ENCODE measurements at places on chromosomes 5 and 9.

GRCh38 chr9:133499132-133499891, 20.4 kb upstream of the SLC2A6 start:
- no peak overlapping the region for H3K4me3 ChIP-seq
- H3K36me3 ChIP-seq, result peaks cover 4% of the 10 kb centered on the region
- H3K27me3 ChIP-seq, result peaks cover 10% of the 10 kb centered on the region
- DNase-seq, result no peak

- H3K36me3 ChIP-seq, result no peaks in the 10 kb centered on the region
- no peaks in the 10 kb centered on the region for H3K4me1 ChIP-seq
- H3K27me3 ChIP-seq, result no peaks in the 10 kb centered on the region
- H3K27ac ChIP-seq, result no peak overlapping the region
- no peak for DNase-seq
- no peak overlapping the region for H3K4me3 ChIP-seq
Observed at GRCh38 chr5:114152656-114153360, 209.1 kb upstream of the KCNN2 start.

DNA sequence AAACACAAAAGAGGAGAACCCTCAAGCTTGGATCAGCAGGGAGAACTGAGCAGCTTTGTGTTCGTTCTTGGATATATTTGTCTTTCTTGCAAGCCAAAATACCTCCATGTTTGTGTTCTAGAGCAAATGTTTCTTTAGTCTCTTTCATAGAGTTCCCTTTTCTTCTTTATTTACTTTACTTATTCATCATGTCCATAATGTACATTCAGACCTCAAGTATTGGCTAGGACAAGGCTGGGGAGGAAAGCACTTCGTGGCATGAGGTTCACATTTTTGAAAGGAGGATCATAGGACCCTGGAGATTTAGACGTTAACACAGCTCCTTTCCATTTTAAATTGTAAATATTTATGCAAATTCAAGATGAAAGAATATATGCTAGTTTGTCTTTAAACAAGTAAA, 590.2 kb upstream of the MEF2C start:
- H3K27ac ChIP-seq, result no peak overlapping the region
- no peak overlapping the region for H3K4me3 ChIP-seq
- H3K36me3 ChIP-seq, result no peaks in the 10 kb centered on the region

DNA sequence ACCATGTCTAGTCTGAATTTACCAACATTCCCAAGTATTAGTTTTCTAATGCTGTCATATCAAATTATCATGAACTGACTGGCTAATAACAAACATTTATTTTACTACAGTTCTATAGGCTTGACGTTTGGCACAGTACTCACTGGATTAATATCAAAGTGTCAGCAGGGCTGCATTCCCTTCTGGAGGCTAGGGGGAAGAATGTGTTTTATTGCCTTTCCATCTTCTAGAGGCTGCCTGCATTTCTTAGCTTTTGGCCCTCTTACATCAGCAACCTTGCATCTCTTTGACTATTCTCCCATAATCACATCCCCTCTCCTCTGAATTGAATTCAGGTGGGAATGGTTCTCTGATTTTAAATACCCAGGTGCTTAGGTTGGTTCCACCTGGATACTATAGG, 84.7 kb downstream of the EDIL3 start:
- H3K4me3 ChIP-seq, result no peak overlapping the region
- H3K27ac ChIP-seq, result no peak overlapping the region
- no peaks in the 10 kb centered on the region for H3K36me3 ChIP-seq
- H3K4me1 ChIP-seq, result no peaks in the 10 kb centered on the region
- no peak for DNase-seq
- H3K27me3 ChIP-seq, result no peaks in the 10 kb centered on the region

GRCh38 chr9:18459962-18460584, 13.9 kb upstream of the ADAMTSL1 start:
- no peaks in the 10 kb centered on the region for H3K36me3 ChIP-seq
- H3K27me3 ChIP-seq, result no peaks in the 10 kb centered on the region
- no peaks in the 10 kb centered on the region for H3K4me1 ChIP-seq
- no peak overlapping the region for H3K27ac ChIP-seq
- no peak for DNase-seq

- no peak for DNase-seq
- H3K27ac ChIP-seq, result no peak overlapping the region
- H3K36me3 ChIP-seq, result no peaks in the 10 kb centered on the region
Observed at GRCh38 chr9:106535439-106535838, 327.5 kb upstream of the ZNF462 start.

DNA sequence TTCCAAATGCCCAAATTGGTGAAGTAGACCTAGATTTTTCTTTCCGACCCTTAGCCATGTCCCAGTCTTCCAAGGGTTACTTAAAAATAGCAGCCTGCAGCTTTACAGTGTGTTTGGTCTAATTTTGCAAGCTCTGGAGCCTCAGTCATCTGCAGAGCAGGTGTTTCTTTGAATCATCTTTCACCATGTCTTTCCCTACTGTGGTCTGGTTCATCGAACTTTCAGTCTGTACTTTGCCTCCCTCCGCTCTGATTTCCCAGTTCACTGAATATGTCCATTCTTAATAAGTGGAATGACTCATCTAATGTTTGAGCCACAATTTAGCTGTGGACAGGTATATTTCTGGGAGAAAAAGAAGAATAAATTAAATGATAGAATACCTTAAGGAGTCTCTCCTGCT, 1060.7 kb downstream of the EFNA5 start:
- H3K4me1 ChIP-seq, result no peaks in the 10 kb centered on the region
- no peak overlapping the region for H3K4me3 ChIP-seq
- DNase-seq, result no peak

DNA sequence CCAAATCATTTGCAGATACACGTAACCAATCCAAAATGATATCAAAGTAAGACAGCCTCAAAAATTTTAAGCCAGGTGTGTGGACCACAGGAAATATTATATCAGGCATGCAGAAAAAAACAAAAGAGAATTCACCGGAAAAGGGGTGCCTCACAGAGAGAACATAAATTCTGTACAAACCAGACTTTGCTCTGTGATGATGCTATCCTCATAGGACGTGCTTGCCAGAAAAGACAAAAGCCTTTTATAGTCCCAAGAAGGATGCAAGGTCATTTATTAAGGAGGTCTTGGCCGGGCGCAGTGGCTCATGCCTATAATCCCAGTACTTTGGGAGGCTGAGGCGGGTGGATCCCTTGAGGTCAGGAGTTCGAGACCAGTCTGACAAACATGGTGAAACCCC, 16.8 kb upstream of the ATP6V1G1 start:
- no peak overlapping the region for H3K4me3 ChIP-seq
- no peaks in the 10 kb centered on the region for H3K36me3 ChIP-seq
- peaks cover 2% of the 10 kb centered on the region for H3K4me1 ChIP-seq
- H3K27me3 ChIP-seq, result peaks cover 8% of the 10 kb centered on the region
- DNase-seq, result no peak

- DNase-seq, result no peak
- H3K36me3 ChIP-seq, result no peaks in the 10 kb centered on the region
Observed at GRCh38 chr5:7329141-7329540, 66.8 kb upstream of the ADCY2 start.

GRCh38 chr9:8826281-8826680, 1026.7 kb upstream of the DMAC1 start:
- no peaks in the 10 kb centered on the region for H3K36me3 ChIP-seq
- no peak overlapping the region for H3K4me3 ChIP-seq
- DNase-seq, result no peak

- H3K4me3 ChIP-seq, result no peak overlapping the region
- no peak for DNase-seq
- no peaks in the 10 kb centered on the region for H3K36me3 ChIP-seq
- H3K27me3 ChIP-seq, result peaks cover 2% of the 10 kb centered on the region
- H3K27ac ChIP-seq, result no peak overlapping the region
Observed at GRCh38 chr9:126406075-126406667, 79.5 kb downstream of the MVB12B start.

GRCh38 chr5:92678640-92679039, 902.4 kb downstream of the NR2F1-AS1 start:
- H3K27ac ChIP-seq, result no peak overlapping the region
- H3K36me3 ChIP-seq, result no peaks in the 10 kb centered on the region
- H3K27me3 ChIP-seq, result no peaks in the 10 kb centered on the region
- H3K4me1 ChIP-seq, result no peaks in the 10 kb centered on the region

- H3K27me3 ChIP-seq, result peaks cover 7% of the 10 kb centered on the region
- no peak overlapping the region for H3K4me3 ChIP-seq
- H3K36me3 ChIP-seq, result no peaks in the 10 kb centered on the region
- DNase-seq, result no peak
Observed at GRCh38 chr5:135629666-135630065, 50.9 kb upstream of the CXCL14 start.

DNA sequence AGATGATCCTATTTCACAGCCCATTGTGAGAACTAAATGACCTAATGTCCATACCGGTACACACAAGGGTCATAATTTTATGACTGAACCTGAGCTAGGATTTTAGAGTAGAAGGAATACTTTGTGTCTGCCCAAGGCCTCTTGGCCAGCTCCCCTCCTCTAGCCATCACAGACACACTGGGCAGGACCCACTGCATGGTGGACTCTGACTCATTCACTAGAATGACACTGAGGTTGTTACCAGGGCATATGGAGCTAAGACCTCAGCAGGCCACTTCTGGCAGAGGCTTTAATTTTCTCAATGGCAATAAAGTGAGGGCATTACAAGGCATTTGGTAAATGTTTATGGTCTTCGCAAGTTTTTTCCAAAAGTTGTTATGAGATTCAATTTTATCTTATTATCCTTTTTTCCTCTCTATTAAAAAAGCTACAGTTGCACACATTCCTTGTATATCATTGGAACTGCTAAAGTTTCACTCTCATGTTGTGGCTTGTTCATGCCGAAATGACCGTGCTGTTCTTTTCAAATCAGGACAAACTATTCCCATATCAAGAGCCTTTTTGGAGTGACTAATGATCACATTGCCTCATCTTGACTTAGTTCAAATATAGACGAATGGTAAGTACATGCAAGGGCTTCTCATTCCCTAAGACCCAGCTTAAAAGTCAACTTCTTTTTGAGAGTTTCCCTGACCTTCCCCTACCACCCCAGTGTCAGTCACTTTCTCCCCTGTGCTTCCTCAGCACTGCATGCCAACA, 595.7 kb downstream of the ACTL7B start:
- H3K27me3 ChIP-seq, result no peaks in the 10 kb centered on the region
- DNase-seq, result no peak
- no peak overlapping the region for H3K4me3 ChIP-seq
- H3K4me1 ChIP-seq, result no peaks in the 10 kb centered on the region
- H3K27ac ChIP-seq, result no peak overlapping the region
- no peaks in the 10 kb centered on the region for H3K36me3 ChIP-seq

DNA sequence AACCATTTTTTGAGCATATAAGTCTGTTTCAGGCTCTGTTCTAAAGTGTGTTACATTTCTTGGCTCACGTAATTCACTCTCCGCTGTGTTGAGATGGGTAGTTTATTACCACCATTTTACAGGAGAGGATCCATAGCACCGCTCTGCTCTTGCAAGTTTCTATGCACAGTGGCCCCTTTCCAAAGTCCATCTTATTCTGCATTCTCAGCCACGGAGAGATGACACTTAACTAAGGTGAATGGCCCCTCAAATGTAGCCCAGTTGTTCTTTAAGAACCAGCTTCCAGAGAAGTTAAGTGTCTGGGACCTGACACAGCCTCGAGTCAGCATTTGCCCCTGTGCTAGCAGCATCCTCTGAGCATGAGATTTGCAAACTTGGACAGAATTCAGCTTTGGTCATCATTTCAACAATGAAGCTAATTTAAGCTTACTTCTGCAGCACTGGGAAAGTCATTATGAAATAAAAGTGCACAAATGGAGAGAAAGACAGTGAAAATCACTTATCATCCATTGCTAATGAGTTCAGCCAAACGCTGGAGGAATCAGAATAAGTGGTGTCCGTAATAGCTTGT, 61.9 kb downstream of the FAM78A start:
- no peak for DNase-seq
- H3K4me1 ChIP-seq, result no peaks in the 10 kb centered on the region
- H3K4me3 ChIP-seq, result no peak overlapping the region
- no peak overlapping the region for H3K27ac ChIP-seq
- no peaks in the 10 kb centered on the region for H3K27me3 ChIP-seq
- H3K36me3 ChIP-seq, result peaks cover 37% of the 10 kb centered on the region

Measured in activated CD4-positive, alpha-beta memory T cell treated with anti-CD3 and anti-CD28 coated beads, Interleukin-2, amount 10 ng/mL, durations not matched to agents 7 days and 5 days (primary cell).